Neural crest cell (in vitro differentiated cells): ENCODE measurements at places on chromosomes 3 and 15.

- H3K27ac ChIP-seq, result no peak overlapping the region
- no peak overlapping the region for H3K4me3 ChIP-seq
- no peaks in the 10 kb centered on the region for H3K27me3 ChIP-seq
- H3K36me3 ChIP-seq, result peaks cover 10% of the 10 kb centered on the region
- DNase-seq, result no peak
Observed at GRCh38 chr3:4351164-4351855, 48.1 kb downstream of the SETMAR start.

- peaks cover 6% of the 10 kb centered on the region for H3K36me3 ChIP-seq
- no peak overlapping the region for H3K27ac ChIP-seq
- no peak overlapping the region for H3K4me3 ChIP-seq
- no peaks in the 10 kb centered on the region for H3K27me3 ChIP-seq
- no peaks in the 10 kb centered on the region for H3K4me1 ChIP-seq
- no peak for DNase-seq
Observed at GRCh38 chr3:112873632-112874031, 27.0 kb upstream of the CD200R1L start.

- no peak overlapping the region for H3K4me3 ChIP-seq
- no peaks in the 10 kb centered on the region for H3K36me3 ChIP-seq
- DNase-seq, result no peak
- no peaks in the 10 kb centered on the region for H3K4me1 ChIP-seq
- no peaks in the 10 kb centered on the region for H3K27me3 ChIP-seq
Observed at GRCh38 chr3:5254281-5255048, 67.0 kb downstream of the EDEM1 start.

GRCh38 chr15:67569668-67570067 lies 27.2 kb downstream of the MAP2K5 start:
- no peak overlapping the region for H3K4me3 ChIP-seq
- no peaks in the 10 kb centered on the region for H3K27me3 ChIP-seq
- no peak overlapping the region for H3K27ac ChIP-seq
- no peak for DNase-seq

GRCh38 chr3:105772635-105773034 lies 96.2 kb downstream of the CBLB start:
- no peaks in the 10 kb centered on the region for H3K27me3 ChIP-seq
- H3K27ac ChIP-seq, result no peak overlapping the region
- peaks cover 13% of the 10 kb centered on the region for H3K36me3 ChIP-seq
- DNase-seq, result no peak

DNA sequence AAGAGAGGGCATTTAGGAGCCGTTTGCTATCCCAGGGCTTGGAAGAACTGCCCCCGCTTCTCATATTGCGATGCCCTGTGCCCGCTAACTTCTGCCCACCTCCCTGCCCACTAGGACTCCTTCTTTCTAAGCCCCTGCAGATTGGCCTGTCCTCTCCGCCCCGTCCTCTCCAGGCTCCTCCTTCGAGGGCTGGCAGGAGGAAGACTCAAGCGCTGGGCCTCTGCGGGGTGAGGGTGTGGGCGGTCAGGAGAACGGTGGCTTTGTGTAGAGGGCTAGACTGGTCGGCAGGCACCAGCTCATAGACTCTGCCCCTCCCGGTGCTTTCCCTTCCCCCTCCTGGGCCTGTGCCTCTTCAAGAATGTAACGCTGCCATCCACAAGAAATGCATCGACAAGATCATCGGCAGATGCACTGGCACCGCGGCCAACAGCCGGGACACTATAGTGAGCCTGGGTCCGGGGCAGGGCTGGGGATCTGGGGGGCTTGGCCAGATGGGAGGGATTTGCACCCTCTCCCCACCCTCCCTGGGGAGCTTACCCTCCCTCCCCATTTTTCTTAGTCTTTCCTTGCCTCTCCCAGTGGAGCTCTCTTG lies 21.9 kb downstream of the PRKCD start:
- no peak overlapping the region for H3K4me3 ChIP-seq
- H3K27me3 ChIP-seq, result no peaks in the 10 kb centered on the region
- no peaks in the 10 kb centered on the region for H3K36me3 ChIP-seq
- H3K4me1 ChIP-seq, result peaks cover 13% of the 10 kb centered on the region
- no peak for DNase-seq

DNA sequence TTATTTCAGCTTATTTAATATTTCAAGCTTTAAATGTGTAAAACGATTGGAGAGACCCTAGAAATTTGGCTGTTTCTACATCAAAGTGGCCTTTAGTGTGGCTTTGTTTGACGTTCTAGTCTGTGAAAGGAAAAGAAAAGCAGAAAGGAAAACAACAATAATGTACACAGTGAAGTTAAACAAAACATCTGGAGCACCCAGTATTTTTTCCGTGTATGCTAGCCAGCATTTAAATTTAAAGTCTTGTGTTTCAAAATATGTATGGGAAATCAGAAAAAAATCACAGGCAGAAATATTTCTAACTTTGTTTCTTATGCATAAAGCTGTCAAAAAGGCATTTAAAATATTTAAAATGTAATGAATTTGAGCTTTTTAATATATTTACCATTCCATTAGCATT lies 218.1 kb downstream of the NAALADL2 start:
- H3K27me3 ChIP-seq, result no peaks in the 10 kb centered on the region
- peaks cover 8% of the 10 kb centered on the region for H3K4me1 ChIP-seq
- no peaks in the 10 kb centered on the region for H3K36me3 ChIP-seq
- DNase-seq, result no peak
- H3K27ac ChIP-seq, result no peak overlapping the region
- H3K4me3 ChIP-seq, result no peak overlapping the region

DNA sequence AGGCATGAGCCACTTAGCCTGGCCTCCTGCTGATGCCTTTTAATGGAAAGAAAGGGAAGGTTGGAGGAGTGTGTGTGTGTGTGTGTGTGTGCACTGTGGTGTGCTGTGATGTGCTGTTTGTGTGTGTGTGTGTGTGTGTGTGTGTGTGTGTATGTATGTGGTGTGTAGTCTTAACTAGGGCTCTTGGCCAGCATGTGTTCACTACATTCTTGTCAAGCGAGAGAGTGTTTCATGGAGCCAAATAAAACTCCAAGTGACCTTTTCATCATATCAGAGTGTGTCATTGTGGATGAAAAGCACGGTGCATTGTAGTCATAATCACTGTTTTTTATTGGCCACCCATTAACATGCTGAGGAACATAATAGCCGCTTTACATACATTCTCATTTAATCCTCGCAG lies 30.8 kb upstream of the BHLHE40 start:
- H3K27ac ChIP-seq, result no peak overlapping the region
- DNase-seq, result no peak
- no peaks in the 10 kb centered on the region for H3K4me1 ChIP-seq
- no peak overlapping the region for H3K4me3 ChIP-seq
- no peaks in the 10 kb centered on the region for H3K36me3 ChIP-seq

DNA sequence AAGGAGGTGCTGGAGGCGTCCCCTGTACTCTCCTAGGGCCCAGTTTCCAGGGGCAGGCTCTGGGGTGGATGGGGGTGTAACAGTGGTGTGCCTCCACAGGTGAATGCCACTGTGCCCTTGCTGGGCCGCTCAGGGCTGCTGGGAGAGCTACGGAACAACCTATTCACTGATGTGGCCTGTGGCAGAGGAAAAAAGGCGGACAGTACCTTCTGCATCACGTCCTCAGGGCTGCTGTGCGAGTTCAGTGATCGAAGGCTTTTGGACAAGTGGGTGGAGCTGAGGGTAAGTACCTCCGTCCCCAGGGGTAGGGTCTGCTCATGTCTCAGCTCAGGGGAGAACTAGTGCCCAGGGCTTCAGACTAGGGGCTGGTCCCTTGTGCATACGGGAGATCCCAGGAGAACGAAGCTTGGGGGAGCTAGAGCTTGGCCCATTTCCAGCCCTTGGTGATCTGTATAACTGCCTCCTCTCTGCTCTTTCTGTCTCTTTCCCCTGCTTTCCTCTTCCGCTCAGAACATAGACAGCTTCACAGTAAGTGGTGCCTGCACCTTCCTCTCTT lies 15.0 kb upstream of the JMJD7 start:
- no peak for DNase-seq
- no peaks in the 10 kb centered on the region for H3K36me3 ChIP-seq
- no peaks in the 10 kb centered on the region for H3K27me3 ChIP-seq

GRCh38 chr3:118978393-118978758 lies 56.3 kb downstream of the IGSF11 start:
- H3K27ac ChIP-seq, result no peak overlapping the region
- DNase-seq, result no peak
- H3K27me3 ChIP-seq, result no peaks in the 10 kb centered on the region
- H3K36me3 ChIP-seq, result no peaks in the 10 kb centered on the region
- no peak overlapping the region for H3K4me3 ChIP-seq

DNA sequence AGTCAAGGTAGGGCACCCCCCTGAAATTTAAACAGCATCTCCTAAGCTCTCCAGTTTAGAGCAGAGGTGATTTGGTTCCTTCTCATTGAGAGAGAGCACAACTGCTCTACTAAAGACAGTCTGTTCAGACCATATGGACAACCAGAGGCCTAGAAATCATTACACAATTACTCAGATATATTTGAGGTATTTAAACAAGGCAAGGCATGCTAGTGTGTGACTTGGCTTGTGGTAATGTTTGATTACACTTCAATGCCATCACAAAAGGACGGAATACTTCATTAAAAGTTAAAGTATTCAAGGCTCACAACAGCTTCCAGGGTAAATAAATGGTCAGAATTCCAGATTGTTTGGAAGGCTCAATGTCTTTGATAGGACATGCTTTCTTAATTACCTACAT lies 110.2 kb downstream of the LRTM1 start:
- peaks cover 12% of the 10 kb centered on the region for H3K27me3 ChIP-seq
- H3K36me3 ChIP-seq, result no peaks in the 10 kb centered on the region
- peaks cover 21% of the 10 kb centered on the region for H3K4me1 ChIP-seq
- no peak overlapping the region for H3K27ac ChIP-seq

GRCh38 chr3:42961633-42962032 lies 17.5 kb upstream of the GASK1A start:
- no peaks in the 10 kb centered on the region for H3K4me1 ChIP-seq
- no peaks in the 10 kb centered on the region for H3K36me3 ChIP-seq
- peak; percentile 51 for DNase-seq
- no peak overlapping the region for H3K4me3 ChIP-seq

GRCh38 chr15:53559364-53560277 lies 199.8 kb downstream of the WDR72 start:
- no peaks in the 10 kb centered on the region for H3K27me3 ChIP-seq
- peak overlapping the region; percentile 44 for H3K27ac ChIP-seq
- H3K4me1 ChIP-seq, result peaks cover 55% of the 10 kb centered on the region
- no peak for DNase-seq

DNA sequence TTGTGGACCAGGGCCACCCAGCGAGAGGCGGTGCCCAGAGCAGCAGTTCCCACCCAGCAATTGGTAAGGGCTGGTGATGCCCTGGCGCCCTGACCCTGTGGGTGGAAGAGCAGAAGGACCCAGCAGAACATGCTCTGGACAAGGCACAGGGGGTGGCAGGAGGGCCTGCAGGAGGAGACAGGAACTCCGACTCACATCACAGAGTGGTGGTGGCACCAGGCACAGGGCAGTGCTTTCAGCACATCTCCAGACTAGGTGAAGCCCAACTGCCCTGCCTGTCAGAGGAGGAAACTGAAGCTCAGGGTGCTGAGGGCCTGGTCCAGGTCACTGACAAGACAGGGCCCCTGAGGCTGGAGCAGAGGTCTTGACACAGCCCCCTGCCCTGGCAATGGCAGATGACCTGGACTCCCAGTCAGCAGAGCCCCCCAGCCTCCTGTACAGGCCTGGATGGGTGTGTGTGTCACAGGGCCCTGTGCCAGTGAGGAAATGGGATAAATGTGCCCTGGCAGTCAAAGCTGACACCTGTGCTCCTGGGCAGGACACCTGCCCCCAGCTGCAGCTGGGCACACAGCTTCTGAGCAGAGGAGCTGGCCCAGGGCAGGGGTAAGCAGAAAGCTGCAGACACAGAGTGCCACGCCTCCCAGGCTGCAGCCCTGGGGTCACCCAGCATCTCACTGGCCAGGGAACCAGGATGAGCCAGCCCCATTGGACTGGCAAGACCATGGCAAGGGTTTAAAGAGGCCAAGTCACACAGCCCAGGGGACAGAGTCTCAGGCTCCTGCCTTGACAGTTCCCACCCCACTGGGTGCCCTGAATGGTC lies 11.4 kb downstream of the KLF15 start:
- peaks cover 2% of the 10 kb centered on the region for H3K36me3 ChIP-seq
- peaks cover 21% of the 10 kb centered on the region for H3K4me1 ChIP-seq
- no peak for DNase-seq
- no peaks in the 10 kb centered on the region for H3K27me3 ChIP-seq

GRCh38 chr15:62071711-62072308 lies 5.0 kb downstream of the C2CD4A start:
- no peak for DNase-seq
- no peak overlapping the region for H3K27ac ChIP-seq
- H3K4me1 ChIP-seq, result peaks cover 9% of the 10 kb centered on the region
- no peaks in the 10 kb centered on the region for H3K36me3 ChIP-seq

- peaks cover 4% of the 10 kb centered on the region for H3K36me3 ChIP-seq
- no peak overlapping the region for H3K4me3 ChIP-seq
- no peaks in the 10 kb centered on the region for H3K27me3 ChIP-seq
- H3K27ac ChIP-seq, result no peak overlapping the region
Observed at GRCh38 chr3:161081633-161082032, 23.5 kb downstream of the B3GALNT1 start.

DNA sequence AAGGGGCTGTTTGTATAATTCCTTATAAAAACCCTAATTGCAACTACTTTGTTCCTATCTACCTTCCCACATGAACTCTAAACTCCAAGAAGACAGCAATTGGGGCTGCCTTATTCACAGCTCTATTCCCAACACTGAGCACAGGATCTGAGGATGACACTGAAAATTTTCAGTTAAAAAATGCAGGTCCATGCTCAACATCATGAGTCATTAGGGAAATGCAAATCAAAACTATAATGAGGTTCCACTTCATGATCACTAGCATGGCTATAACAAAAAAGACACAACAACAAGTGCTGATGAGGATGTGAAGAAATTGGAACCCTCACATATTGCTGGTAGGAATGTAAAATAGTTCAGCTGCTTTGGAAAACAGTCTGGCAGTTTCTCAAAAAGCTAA lies 12.9 kb downstream of the SUMF1 start:
- H3K27me3 ChIP-seq, result no peaks in the 10 kb centered on the region
- no peak overlapping the region for H3K27ac ChIP-seq
- H3K4me1 ChIP-seq, result no peaks in the 10 kb centered on the region
- peaks cover 2% of the 10 kb centered on the region for H3K36me3 ChIP-seq
- H3K4me3 ChIP-seq, result no peak overlapping the region

DNA sequence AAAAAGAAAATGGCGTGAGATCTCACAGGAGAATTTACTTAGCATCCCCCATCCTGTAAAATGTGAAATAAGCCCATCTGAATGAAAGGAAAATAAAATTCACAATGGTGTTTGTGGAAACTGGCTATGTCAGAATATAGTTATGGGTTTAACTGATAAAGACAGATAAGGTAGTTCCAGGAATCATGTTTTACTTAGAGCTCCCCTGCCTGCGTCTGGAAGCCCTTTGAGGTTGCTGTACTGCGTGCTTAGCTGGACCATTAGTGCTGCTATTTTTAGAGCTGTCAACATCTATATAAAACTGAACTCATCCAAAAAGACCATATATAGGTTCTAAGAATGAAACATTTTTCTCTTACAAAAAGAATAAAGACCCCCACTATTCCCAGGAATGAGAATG lies 130.8 kb downstream of the LSAMP start:
- H3K27ac ChIP-seq, result peak overlapping the region; percentile 57
- H3K4me1 ChIP-seq, result peaks cover 10% of the 10 kb centered on the region
- no peak overlapping the region for H3K4me3 ChIP-seq
